ENCODE measurements at places on chromosomes 13 and 19.

DNA sequence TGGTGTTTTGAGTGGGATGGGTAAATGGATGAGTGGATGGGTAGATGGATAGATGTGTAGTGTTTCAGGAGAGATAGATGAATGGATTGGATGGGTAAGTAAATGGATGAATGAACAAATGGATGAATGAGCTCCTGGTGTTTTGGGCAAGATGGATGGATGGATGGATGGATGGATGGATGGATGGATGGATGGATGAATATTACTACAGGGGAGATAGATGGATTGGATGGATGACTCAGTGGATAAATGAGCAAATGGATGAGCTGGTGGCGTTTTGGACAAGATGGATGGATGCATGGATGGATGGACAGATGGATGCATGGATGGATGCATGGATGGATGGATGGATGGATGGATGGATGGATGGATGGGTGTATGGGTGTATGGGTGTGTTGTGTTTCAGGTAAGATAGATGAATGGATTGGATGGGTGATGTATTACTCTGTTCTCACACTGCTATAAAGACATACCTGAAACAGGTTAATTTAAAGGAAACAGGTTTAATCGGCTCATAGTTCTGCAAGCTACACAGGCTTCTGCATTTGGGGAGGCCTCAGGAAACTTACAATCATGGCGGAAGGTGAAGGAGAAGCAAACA lies 12.3 kb downstream of the ZSWIM4 start:
- DNase-seq: no peak

GRCh38 chr13:46631179-46631542 lies 78.2 kb downstream of the LRCH1 start:
- DNase-seq: no peak

DNA sequence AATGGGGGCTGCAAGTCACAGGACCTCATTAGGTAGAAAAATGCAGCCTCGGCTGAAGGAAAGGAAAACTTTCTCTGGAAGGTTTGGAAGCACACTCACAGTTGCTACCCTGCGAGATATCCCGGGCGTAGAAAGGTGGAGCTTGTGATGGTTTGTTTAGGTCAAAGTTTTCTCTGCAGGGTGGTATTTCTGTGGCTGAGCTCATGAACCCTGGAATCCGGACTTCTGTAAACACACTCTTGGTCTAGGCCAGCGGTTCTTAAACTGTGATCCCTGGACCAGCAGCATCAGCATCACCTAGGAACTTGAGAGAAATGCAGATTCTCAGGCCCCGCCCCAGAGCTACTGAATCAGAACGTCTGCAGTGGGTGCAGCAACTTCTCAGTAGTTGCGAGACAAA lies 3.3 kb upstream of the SLC15A1 start:
- DNase-seq: no peak

DNA sequence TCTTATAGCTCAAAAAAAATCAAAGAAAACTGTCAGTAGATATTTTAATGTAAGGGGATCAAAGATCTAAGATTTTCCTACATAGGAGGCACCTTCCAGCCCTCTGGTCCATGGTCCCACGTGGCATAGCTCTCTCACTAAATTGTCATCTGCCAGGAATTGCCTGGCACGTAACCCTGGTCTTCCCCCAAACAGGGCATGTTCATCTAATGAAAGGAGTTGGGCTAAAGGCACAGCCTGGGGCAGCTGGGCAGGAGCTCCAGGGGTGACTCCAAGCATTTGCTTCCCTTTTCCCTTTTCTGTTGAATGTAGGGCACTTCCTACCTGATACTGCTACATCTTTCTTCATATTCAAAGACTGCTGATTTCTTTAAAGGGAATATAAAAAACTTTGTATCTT lies 148.7 kb downstream of the COL4A1 start:
- DNase-seq: no peak

- DNase-seq: no peak
These were observed 417.6 kb upstream of the PCDH20 start for GRCh38 chr13:61833228-61833627.

GRCh38 chr19:38478273-38478971 lies 44.9 kb downstream of the RYR1 start:
- no peak for DNase-seq

DNA sequence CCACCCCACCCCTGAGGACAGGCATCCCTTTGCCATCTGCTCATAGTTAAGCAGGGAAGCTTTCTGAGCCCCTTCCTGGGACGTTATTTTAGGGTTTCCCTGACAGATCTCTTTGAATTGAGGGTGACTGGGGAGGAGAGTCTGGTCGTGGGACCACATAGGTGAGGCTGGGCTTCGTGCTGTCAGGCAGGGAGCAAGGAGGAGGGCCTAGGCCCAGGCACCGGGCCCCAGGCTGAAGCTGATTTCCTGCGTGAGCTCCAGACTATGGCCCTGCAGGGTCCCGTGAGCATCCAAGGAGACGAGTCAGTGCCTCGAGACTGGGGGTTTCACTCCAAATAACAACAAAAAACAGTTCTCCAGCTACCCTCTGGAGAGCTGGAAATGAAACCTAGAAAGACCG lies 60.4 kb downstream of the MYO9B start:
- no peak for DNase-seq

DNA sequence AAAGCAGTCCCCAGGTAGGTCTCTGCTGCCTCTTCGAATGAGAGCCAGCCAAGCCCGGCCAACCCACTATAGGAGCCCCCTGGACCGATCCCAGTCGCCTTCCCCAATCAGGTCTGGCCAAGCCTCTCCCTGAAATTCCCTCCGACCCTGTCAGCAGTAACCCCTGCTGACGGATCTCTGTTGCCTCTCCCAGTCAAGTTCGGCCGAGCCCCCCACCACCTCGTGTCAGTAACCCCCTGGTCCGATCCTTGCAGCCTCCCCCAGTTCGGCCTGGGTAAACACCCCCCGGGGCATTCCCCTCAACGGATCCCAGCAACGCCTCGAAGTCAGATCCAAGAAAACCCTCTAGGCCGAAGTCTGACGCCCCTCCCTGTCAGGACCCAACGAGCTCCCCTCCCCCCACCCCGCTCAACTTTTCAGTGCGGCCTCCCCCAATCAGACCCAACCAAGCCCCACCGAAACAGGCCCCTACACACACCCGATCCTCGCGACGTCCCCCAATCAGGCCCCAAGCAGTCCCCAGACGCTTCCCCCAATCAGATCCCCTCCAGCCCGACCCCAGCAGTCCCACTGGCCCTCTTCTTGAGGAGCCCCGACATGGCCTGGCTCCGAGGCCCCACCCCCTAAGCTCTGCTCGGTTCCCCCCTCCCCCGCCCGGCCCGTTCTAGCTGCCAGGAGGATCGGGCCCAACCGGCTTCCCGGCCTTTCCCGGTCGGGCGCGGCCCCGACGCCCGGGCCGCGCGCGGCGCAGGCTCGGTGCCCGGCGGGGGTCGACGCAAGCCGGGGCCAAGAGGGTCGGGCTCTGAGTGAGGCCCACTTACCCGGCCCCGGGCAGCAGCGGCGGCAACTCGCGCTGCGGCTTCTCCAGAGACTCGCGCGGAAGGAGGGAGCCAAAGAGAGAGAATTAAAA lies 1.8 kb downstream of the TNPO2 start:
- DNase-seq: peak; percentile 81

GRCh38 chr13:51905787-51906186 lies 44.0 kb downstream of the CCDC70 start:
- DNase-seq: no peak

- DNase-seq: no peak
These were observed 42.2 kb downstream of the DHRS12 start for GRCh38 chr13:51761643-51762350.

DNA sequence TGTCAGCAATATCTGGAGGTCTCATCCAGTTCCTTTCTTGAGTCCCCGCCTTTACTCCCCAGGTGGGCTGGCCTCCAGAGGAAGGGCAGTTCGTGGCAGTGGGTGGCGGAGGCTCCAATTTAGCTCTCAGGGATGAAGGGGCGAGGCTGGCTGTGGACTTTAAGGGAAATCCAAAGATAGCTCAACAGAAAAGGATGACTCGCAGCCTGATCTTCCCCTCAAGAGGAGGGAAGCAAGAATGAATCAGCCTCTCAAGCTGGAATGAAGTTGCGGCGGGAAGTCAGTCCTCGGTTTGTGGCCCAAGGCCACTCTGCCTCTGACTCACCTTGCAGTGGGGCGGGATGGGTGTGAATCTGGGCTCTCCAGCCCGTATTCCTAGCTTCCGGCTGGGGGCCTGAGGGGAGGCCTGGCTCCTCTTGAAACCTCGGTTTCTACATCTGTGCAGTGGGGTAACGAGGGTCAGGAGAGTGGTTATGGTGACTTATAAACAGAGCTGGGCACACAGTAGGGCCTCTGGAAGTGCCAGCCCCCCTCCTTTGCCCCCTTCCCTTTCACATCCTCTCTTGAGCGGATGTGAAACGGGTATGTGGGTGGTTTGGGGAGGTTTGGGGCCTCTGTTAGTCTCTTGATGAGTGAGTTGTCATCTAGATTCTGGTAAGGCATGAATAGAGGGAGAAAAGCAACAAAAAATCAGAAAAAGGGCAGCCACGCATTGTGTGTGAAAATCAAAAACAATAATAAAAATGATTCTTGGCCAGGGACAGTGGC lies 10.5 kb upstream of the SMG9 start:
- peak; percentile 97 for DNase-seq

DNA sequence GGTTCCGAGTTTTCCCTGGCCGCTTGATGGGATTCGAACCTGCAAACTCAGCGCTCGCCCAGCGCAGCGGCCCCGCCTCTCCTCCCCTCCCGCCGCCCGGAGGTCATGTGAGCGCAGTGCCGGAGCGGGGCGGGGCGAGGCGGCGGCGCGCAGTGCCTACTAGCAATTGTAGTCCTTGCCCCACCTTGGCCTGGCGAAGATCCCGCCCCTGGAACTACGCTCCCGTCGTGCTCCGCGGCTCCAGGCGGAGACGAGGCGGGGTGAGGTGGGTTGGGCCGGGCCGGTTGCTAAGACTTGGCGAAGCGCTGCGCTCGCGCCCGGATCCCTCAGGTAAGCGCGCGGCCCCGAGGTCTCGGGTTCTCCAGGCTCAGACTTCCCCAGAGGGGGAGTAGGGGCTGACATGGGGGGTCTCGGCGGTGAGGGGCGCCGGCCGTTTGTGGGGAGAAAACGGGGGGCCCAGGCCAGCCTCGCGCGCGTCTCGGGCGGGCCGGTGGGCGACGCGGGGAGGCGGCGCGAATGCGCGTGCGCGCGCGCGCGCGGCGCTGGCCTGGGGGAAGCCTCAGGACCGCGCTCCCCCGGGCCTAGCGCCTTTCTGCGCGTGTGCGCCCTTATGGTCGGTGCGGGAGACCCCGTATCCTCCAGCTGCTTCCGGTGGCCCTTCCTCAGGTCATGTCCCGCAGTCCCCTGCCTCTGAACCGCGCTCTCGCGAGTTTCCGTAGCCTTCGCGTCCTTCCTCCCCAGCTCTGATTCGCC lies at the start of the genes ADAT3 and SCAMP4:
TSS of gene ADAT3 (plus strand) at position 290 of the 753 bp plus-strand sequence. CDS start 6,649 bp downstream, outside the sequence.
TSS of gene SCAMP4 (plus strand) at position 290 of the 753 bp plus-strand sequence. CDS start 9,621 bp downstream, outside the sequence.
- DNase-seq: peak; percentile 99
